Stimulated activated effector memory CD8-positive, alpha-beta T cell treated with anti-CD3 and anti-CD28 coated beads, Interleukin-12 subunit alpha, Interleukin-12 subunit beta, amount 100 ng/mL, for 72 hours (primary cell): ENCODE measurements at places on chromosomes 5 and 9.
A peak's percentile ranks its signal among the peaks of the same experiment; 100 is the strongest.

- no peak for DNase-seq
Observed at GRCh38 chr5:34738381-34738780, 82.3 kb downstream of the RAI14 start.

DNA sequence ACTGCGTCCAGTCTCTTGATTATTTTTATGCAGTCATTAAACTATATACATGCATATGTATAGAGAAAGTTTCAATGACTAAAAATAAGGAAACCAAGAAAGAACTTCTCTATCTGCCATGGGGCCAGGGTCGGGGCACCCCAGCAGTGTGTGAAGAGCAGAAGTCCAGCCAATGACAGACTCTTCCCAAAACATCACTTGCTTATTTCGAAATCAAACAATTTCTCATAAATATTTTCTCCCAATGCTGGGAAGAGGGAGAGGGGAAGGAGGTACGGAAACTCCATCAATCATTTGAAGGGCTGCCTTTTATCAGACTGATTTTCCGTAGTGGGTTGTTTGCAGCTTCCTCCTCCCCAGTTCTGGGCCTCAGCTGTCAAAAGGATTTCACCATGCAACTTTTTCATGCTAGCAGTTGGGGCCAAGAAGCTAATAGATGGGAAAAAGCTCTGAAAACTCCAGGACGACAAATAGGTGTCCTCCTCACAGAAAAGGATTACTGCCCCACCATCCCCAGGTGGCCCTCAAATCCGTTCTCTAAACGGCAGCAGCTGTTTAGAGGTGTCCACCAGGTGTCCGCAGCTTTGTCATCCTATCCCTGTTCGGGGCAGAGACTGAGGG is 617 bp upstream of the FPGS start:
- DNase-seq, result no peak

DNA sequence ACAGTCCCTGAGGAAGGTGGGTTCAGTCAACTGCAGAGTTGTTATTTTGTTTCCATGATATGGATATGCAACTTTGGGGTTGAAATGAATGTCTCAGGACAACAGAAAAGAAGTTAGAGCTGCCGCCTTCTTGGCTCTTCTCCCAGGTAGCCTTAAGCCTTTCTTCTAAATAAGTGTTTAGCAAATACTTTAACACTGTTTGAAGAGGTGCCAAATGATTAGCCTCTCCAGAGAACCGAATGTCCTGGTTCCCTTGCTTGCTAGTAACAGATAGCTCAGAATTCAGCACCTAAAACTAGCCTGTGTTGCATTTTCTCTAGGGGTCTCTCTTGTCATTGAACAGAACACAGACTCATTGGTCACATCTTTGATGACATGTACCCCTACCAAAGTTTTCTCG is 127.7 kb upstream of the PIK3R1 start:
- DNase-seq, result no peak

DNA sequence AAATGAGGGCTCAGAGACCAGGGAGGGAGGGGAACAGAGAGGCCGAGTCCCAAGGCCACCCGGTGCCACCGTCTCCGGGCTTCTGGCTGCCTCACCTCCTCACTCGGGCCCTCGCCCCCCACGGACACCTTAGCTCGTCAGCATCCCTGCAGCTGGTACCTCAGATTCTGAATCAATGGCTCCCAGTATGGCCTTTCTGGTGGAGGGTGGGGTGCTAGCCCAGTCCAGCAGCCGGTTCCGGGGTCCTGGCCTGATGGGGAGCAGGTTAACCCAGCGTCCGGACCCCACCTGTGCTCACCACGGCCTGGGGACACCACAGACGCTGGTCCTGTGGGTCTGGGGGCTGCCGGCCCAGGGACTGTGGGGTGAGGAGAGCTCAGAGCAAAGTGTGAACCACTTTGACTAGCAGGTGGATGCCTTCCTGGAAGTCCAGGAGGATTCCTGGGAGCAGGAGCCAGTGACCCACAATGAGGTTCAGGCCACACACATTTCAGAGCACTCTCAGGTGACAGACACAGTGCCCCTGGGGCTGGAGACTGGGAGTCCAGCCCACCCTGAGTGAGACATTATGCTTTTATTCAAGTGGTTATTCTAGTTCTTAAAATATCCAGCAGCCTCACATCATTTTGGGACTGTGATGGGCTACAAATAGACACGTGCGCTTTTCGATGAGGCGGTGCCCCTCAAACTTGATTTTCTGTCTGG is 53.3 kb downstream of the AHRR start:
- peak; percentile 57 for DNase-seq

DNA sequence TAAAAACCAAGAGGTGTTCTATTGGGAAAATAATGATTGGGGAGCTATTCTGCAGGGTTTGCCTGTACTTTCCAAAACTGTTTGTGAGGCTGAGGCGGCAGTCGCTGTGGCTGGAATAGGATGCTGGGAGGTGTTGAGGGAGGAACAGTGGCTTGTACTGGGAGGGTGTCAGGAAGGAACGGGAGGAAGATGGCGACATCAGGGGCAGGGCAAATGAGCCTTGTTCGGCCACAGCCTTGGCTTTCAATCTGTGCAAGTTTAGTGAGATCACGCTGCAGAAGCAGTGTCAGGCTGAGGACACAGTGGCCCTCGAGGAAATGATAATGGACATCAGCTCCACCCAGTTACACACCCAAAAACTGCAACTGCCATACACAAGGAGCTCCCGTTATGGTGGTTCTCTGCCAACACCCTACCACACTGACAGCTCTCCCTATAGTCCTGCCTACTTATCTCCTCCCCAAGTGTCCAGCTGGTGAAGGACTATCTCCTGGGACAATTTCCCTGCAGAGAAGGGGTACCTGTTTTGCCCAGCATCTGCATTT is 27.3 kb downstream of the KIF2A start:
- no peak for DNase-seq

GRCh38 chr5:45484781-45485180 is 211.4 kb downstream of the HCN1 start:
- DNase-seq, result no peak

- no peak for DNase-seq
Observed at GRCh38 chr9:109875495-109876129, 95.6 kb downstream of the PALM2AKAP2 start.

DNA sequence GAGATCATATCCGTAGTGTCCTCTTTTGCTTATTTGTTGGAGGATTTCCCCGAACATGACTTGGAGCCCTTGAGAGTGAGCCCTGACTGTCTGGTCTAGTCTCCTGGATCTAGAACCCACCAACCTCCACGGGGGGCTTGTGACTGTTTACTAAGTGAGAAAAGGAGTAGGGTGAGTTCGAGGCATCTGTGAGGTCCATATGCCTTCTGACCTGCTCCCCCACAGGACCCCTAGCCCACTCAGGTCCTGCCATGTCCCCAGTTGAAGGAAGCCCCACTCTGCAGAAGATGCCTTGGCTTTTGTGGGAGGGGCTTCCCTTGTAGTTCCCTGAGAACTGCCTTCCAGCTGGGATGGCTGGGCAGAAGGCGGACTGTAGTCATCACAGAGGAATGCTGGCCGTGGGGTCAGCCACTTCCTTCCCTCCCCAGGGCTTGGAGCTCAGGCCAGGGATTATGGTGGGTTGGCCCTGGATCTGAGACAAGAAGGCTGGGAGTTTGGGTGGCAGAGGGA is 7.0 kb upstream of the IRF1 start:
- no peak for DNase-seq

DNA sequence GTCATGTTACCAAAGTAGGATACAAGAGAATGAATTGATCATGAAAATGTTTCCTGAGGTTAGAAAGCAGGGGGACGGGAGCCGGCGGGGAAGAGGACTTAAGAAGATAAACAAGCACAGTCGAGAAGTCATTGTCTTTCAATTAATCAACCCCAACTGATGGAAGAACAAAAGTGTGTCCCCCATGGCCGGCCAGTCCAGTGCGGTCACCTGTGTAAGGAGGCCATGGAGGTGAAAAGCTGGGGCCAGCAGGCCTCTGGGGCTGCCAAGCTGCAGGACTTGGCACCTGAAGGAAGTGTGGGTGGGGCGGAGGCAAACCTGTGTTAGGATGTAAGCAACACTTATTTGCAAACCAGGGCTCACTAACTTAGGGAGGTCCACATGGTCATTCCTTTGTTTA is 223.3 kb upstream of the TBCA start:
- no peak for DNase-seq

- no peak for DNase-seq
Observed at GRCh38 chr9:72477930-72478518, 43.4 kb upstream of the TMC1 start.

GRCh38 chr5:162852134-162852533 is 585.3 kb upstream of the CCNG1 start:
- DNase-seq, result no peak

- no peak for DNase-seq
Observed at GRCh38 chr5:139472386-139473030, 1.7 kb downstream of the SMIM33 start.

GRCh38 chr5:74519161-74519571 is 121.4 kb downstream of the ENC1 start:
- DNase-seq, result no peak

DNA sequence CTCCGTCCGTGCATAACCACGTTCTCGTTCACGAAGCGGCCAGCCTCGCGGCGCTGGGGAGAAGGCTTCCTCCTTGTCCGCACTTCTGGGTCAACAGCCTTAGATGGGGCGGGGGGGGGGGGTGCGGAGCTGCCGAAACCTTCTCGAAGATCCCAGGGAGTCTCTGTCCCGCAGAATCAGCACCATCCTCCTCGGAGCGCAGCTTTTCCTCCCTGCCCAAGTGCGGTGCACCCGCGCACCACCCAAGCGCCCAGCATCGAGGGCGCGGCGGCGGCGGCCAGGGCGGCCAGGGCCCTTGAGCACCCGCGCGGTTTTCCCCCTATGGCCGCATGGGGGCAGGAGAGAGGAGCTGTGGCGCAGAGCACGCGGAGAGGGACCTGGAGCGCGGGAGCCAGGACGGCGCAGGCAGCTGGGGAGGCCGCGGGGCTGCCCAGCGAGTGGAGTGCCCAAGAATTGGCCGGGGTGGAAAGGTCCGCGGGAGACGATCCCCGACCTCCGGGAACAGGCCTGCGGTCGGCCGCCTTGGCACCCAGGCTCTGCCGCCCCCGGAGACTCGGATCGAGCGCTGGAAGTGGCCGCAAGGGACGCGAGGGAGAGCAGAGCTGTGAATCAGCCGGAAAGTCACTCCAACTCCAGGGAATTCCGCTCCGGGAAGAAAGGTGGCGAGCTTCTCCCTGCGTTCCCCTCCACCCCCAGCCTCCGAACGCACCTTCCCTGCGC is 43.1 kb downstream of the TMEM174 start:
- DNase-seq, result peak; percentile 66

DNA sequence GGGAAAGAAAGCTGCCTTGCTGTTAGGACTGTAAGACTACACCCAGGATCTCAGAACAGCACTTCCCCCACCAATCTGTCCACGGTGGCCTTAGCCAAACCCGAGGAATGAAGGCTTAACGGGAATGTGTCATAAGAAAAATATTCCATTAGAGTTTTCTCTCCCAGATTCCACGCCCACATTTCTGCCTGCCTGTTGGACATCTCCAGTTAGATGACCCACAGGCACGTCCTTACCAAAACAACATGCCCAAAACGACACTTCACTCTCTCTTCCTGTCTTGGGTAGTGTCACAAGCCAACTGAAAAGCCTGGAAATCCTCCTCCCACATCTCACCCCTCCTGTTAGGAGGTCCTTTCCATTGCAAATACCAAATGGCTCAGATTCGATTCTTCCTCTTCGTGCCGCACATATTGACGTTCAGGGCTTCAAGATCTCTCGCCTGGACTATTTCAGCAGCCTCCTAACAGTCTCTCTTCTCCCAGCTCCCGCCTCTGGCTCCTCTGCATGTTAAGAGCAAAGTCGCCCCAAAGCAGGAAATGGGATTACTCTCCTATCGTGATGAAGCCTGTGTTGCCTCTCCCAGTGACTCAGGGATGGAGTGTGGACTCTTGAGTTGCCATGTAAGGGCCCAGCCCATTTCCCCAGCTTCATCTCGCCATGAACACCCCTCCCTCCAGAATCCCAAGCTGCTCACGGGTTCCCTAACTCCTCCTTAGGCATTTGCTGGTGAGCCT is 159.3 kb downstream of the NR3C1 start:
- no peak for DNase-seq

GRCh38 chr9:79257228-79257781 is 314.5 kb upstream of the TLE4 start:
- no peak for DNase-seq

DNA sequence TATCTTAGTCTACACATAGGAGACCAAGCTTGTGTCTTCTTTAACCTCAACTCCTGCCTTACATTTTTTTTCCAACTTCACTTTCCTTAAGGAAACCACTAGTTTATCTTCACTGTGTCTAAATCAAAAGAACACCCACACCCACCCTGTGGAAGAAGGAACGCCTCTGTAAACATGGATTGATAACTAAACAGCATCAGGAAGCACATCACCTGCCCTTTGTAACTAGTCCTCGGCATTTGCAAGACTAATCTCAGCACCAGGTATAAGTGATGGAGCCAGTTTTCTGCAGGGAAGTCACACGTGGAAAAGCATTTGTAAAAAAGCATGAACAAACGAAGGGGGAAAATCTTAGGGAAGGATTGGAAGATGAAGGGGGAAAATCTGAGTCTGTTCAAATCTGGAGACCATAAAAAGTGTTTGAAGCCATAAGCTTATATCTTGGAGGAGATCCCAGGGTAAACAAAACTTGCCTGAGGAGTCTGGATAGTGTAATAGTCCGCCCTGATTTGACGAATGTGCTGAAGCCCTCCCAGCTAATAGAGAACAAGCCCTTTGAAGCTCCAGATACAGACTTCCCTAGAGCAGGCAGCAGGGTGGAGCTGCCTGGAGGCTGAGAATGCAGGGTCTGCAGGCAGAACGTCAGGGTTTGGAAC is 117.3 kb upstream of the LHFPL2 start:
- DNase-seq, result no peak

GRCh38 chr9:127635201-127635735 is 23.2 kb downstream of the STXBP1 start:
- no peak for DNase-seq

DNA sequence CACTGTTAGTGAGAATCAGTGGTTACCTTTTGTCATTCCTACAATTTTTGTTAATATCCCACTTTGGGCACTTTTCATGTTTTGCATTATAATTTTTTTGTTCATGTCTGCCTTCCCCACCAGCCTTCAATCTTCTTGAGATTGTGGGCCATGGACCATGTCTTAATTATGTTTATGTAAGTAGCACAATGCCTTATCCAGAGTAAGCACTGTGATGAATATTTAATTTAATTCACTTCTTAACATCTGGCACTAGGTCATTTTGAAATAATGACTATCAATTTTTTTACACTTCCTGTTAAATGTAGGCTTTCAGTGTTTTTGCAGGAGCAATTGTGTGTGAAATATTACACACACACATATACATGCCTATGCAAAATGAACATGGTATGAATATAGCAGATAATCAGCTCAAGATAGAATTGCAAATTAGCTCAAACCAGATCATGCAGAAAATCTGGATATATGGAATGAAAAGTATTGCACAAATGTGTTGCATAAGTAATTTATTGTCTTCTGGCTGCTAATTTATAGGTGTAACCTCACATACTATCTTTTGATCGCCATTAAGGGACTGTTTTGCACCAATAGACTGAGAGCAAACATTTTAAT is 5.3 kb upstream of the SHOC1 start:
- no peak for DNase-seq
